ENCODE measurements at places on chromosomes 4 and X.

DNA sequence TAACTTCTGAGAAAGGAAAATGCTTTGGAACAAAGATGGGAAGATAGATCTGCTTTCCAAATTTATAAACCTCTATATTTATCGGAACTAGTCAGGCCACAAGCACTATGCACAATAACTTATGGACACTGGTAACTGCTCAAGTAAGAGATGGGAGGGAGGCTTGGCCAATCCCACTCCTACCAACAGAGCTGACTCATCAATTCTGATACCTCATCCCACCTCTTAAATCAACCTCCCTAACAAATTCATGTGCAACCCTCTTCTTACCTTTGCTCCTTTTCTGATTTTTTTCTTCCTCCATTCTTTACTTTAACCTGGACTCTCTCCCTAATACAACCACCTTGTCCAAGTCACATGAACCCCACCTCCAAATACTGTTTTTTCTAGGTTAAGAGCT, 289.9 kb upstream of the FAM241A start:
- DNase-seq = no peak

DNA sequence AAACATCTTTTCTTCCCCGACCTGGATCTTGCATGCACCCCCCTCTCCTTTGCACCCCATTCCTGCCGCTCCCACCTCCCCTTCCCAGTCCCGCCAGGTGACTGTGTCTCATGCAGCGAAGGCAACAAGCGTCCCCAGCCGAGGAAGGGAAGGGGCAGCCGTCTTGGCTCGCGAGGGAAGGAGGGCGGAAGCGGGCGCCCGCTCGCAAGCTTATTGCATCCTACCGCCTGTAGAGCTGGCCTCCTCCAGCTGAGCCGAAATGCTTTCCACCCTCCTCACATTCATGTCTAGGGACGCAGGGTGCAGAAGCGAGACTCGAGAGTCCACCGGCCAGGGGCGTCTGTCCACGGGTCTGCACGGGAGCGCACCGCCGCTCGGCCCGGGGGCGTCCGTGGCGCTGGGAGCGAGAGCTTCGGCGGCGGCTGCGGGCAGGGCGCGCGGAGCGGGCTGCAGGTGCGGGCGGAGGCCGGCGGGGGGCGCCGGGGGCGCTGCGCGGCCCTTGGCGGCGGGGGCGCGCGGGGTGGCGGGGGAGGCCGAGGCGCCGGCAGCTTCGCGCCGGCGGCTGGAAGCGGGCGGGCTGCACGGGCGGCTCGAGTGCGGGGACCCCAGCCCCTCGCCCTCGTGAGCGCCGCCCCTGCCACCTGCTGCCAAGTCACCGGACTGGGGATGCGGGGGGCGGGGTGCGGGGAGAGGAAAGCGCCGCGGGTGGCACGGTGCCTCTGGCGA, at the start of gene KCNIP4:
TSS of gene KCNIP4 (minus strand) at position 426 of the 726 bp plus-strand sequence.
- no peak for DNase-seq

- no peak for DNase-seq
Measured at GRCh38 chr4:3107271-3107670, 32.8 kb downstream of the HTT start.

DNA sequence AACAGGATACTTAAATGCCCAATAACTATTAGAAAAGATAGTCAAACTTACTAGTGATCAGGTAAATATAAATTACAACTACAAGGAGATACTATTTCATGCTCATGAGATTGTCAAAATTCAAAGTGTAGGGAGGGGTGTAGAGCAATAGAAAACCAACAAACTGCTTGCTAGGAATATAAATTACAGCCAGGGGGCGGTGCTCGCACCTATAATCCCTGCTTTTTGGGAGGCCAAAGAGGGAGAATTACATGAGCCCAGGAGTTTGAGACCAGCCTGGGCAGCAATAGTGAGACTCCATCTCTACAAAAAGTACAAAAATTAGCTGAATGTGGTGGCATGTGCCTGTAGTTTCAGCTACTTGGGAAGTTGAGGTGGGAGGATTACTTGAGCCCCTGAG, 556.5 kb upstream of the NR3C2 start:
- no peak for DNase-seq

DNA sequence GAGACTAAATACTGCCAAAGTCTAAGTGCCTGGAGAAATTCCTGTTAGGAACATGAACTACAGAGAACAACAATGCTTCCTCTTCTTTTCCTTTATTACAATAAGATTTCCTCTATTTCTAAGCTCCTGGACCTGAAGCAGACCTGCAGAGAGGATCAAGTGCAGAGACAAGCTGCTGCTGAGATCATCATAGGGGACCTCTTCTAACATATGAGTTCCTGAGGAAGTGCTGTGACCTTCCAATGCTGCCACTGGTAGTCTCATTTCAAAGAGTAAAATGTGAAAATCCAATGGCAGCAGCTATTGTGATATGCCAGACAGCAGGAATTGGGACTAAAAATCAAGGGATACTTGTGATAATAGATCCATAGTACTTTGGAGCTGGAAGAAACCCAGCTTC, 28.0 kb downstream of the CCNG2 start:
- no peak for DNase-seq

DNA sequence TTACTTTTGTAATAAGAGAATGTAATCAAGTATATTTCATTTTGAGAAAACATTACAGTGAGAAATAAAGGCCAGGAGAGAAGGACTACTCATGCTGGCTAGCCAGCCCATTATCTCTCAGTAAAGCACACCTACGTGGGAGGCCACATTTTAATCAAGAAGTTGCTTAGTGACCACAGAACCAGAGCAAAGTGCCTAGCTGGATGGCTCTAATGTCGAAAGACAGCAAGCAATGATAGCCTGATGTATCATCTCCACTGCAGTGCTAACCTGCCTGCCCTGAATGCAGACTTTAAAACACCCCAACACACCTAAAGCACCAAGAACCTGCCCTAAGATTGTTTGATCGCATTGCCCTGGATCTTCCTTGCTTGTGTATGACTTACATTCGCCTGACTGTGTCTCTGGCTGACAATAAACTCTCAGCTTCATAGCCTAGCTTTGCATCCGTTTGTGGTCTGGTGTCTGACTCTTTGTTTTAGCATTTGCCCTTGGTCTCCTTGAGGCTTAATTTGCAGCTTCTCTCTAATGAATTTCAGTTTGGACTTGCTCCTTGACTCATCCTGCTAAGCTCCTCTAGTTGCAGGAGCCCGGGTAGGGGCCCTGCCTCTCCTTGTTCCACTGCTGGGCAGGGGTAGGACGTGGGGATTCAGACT, 31.4 kb upstream of the SOWAHD start:
- no peak for DNase-seq

DNA sequence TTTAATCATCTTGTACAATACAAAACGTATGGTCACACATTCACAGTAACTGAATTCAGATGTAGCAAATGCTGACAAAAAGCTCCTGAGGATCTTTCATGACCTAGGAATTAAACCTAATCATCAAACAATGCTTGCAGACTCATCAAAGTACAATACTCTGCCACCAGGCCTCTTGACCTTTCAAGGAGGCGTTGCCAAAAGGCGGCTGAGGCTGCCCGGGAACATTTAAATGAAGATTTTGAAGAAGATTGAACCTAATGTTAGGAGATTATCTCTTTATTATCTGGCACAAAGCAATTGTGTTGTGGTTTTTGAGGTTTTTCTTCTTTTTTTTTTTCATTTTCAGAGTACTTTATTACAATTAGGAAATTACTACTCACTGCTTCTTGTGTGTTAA, 340.5 kb downstream of the GALNTL6 start:
- DNase-seq = no peak

Measured in DMS153 (cell line).